Left ventricle myocardium inferior (tissue), 1 donor: ENCODE measurements at places on chromosomes 11 and 22.

- DNase-seq, result no peak
Measured at GRCh38 chr11:71339396-71339881, 87.1 kb upstream of the SHANK2 start.

DNA sequence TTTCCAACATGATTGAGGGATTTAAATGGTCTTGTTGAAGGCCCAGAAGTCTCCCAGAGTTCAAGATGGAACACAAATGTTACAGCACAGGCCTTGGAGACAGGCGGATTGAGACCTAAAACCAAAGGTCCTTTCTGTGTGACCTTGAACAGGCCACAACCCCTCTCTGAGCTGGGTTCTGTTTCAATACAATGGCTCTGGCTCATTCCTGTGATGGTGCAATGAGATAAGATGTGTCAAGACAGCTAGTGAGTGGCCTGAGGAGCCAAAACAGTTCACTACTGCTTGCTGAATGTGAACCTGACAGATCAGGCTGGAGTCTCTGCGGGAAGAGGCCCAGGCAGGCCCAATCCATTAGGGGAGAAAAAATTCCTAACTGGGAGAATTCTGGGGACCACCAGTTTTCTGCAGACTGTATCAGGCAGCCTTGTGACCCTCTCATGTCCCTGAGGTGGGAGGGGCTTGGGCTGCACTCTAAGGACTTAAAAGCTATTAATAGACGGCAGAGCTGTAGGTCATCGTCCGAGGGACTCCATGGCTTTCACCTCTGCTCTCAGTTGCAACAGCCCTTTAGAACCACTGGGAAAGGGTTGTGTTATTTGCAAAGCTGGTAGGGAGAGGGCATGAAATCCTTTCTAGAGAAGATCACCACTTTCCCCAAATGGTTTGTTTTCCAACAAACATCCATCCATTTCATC is 126.1 kb upstream of the TEAD1 start:
- DNase-seq, result peak; percentile 29

- DNase-seq, result no peak
Measured at GRCh38 chr11:111569476-111569875, 29.0 kb downstream of the LAYN start.

DNA sequence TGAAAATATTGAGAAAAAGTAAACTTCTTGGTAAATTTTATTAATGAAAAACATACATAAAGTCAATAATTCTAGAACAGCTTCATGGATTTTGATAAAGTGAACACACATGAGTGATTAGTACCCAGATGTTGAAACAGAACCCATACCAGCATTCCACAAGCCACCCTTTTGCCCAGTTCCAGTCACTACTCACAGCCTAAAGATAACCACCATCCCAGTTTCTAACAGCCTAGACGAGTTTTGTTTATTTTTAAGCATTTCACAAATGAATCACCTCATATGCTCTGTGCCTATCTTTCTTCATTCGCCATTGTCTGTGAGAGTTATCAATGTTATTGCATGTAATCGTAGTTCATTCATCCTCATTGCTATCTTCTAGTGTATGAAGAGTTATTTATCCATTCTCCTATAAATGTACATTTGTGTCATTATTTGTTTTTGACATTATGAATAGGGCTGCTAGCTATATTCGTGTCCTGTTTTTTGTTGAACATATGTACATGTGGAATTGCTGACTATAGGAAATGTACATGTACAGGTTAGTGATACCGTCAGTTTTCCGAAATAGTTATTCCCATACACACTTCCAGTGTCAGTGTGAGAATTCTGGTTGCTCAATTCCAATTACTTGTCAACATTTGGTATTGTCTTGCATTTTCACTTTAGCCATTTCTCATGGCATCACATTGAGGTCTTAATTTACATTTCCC is 44.5 kb upstream of the TEAD1 start:
- no peak for DNase-seq

DNA sequence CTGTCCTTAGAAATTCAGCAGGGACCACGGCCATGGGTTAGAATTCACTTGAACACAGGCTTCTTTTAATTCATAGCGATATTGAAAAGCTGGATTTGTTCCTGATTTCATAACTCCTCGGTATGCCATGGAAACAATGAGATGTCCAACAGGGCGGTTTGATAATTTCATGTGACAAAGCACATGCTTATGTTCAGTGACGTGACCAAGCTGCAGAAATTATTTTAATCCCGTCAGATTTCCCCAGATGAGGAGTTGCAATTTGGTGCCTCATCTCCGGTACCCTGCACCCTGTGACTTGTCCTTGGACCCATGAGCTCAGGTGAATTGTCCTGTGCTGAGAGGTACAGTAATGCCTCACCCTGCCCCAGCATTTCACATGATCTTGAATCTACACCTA is 81.7 kb downstream of the C11orf91 start:
- no peak for DNase-seq

DNA sequence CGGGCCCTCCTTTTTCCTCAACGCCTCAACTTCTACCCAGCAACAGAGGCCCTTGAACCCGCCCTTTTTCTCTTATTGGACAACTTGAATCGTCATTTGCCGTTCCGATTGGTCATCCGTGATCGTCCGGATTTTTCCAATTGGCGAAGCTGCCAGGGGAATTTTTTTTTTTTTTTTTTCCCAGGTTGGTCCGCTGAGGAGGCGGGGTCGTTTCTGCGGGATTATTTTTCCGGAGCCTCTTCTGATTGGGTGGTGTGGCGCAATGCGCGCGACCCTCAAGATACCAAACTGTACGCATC is 465 bp upstream of the TTC9C start:
- DNase-seq, result peak; percentile 82

DNA sequence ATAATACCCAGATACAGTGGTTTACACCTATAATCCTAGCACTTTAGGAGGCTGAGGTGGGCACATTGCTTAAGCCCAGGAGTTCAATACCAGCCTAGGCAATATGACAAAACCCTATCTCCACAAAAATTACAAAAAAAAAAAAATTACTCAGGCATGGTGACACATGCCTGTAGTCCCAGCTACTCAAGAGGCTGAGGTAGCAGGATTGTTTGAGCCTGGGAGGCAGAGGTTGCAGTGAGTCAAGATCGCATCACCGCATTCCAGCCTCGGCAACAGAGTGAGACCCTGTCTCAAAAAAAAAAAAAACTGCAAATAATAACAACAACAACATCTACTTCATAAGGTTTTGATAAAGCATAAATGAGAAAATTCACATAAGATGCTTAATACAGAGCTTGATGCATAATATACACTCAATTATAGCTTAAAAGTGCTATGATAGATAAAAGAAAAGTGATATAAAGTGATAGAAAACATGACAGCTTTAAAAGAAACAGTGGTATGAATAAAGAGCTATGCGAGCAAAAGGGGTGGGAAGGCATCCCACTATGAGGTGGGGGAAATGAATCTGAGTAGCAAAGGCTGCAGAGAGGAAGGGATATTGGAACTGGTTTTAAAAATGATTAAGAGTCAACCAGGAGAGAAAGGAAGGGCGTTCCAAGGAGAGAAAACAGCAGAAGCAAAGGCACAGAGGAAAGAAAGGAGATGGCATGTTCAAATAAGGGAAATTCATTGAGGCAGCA is 197.6 kb downstream of the KIF18A start:
- no peak for DNase-seq
